ENCODE measurements at places on chromosomes 12 and 14. TPM values are rescaled to one million over a fixed set of nuclear protein-coding genes. Genes with fewer than 3 reads are reported as not detected.

DNA sequence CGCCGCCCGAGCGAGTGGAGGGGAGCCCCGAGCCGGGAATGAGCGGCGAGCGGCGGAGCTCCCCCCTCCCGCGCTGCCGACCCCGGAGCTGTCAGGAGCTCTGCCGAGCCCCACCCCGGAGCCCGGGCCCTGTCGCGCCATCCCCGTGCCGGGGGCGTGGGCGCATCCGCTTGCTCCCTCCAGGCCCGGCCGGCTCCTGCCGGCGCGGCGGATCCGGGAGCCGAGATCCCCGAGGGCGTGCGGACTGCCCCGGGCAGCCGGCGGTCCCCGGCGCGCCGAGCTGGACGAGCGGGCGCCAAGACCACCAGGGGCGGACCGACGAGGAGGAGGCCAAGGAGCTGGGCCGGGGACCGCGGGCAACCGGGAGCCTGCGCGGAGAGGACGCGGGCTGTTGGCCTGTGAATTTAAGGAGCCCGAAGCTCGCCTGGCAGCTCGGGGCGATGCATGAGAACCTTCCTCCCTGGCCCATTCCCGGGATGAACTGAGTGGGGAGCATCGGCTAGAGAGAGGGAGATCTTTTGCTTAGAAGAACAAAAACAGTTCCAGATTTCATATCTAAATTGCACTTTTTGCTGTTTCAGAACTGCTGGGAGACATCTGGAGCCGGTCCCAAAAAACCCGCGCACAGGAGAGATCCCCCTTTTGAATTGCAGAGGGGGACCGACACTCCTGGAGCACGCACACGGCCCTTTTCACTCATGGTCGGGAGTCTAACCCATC lies 2.0 kb downstream of the PTHLH start:
- DNase-seq, result no peak

- DNase-seq, result no peak
Observed at GRCh38 chr14:79016828-79017505, 846.8 kb downstream of the NRXN3 start.

- DNase-seq, result no peak
Observed at GRCh38 chr12:77352946-77353345, 287.6 kb upstream of the E2F7 start.

- no peak for DNase-seq
Observed at GRCh38 chr12:48787791-48788523, 932 bp downstream of the ADCY6 start.

- DNase-seq, result no peak
Observed at GRCh38 chr12:19886065-19886464, 446.8 kb downstream of the AEBP2 start.

DTX1 gene
- 4.3 TPM for total RNA-seq

ZDHHC17 gene
- total RNA-seq, result 38.7 TPM

KRT3 gene
- not detected for total RNA-seq

Measured in transverse colon (tissue), 4 donors.